NCI-H1092 (cell line): ENCODE measurements at places on chromosomes 7 and 10.
A peak's percentile ranks its signal among the peaks of the same experiment; 100 is the strongest.

GRCh38 chr7:64099656-64100531 is 54.7 kb downstream of the ZNF727 start:
- DNase-seq, result no peak

DNA sequence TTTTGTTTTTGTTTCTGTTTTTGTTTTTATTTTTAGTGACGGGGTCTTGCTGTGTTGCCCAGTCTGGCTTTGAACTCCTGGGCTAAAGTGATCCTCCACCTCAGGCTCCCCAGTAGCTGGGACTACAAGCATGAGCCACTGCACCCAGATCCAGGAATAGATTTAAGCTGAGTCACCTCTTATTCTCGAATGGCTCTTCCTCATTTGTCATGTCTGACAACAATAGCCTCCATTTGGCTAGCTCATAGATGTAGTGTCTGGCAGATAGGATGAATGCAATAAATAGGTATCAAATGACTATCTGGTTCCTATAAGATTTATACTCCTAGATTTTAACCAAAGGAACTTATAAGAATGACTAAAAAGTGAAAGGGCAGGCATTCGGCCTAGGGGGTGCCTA is 172.9 kb downstream of the TMEM26 start:
- no peak for DNase-seq

DNA sequence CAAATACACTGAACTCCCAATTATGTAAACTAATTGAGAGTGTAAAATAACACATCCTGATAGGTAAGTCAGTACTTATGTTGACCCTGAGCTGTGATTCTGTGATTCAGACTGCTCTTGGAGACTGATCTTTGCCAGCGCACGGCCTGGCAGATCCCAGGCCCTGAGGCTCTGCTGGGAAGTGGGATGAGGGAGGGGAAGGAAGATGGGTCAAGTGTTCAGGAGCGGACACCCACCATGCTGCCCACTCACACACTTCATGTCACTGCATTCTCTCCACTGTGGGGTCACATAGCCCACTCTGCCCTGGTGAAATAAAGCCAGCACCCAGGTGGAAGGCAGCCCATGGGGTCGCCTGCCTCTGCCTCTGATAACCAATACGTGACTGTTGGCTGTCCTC is 226.2 kb downstream of the TNS3 start:
- no peak for DNase-seq

- no peak for DNase-seq
Measured at GRCh38 chr7:156175003-156175402, 362.7 kb upstream of the SHH start.

GRCh38 chr7:105876964-105877601 is 684 bp upstream of the ATXN7L1 start:
- DNase-seq, result peak; percentile 27

DNA sequence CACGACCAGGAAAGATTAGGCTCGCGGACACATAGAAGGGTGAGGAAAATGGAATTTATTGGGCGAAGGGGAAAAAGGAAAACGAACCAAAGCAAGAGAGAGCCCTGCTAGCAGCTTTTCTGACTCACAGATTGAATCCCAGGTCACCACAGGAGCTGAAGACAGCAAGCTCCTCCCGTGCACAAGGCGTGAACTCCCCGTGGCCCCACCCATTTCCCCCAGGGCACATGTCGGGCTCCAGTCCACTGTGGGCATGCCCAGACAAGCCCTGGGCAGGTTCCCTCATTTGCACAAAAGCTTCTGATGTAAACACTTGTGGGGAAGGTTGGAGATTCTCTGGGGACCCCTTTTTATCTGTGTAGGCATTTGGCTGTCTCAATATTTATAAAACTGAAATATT is 582.4 kb downstream of the SUGCT start:
- DNase-seq, result no peak

- DNase-seq, result peak; percentile 49
Measured at GRCh38 chr10:14478604-14479003, 147.9 kb upstream of the FRMD4A start.

DNA sequence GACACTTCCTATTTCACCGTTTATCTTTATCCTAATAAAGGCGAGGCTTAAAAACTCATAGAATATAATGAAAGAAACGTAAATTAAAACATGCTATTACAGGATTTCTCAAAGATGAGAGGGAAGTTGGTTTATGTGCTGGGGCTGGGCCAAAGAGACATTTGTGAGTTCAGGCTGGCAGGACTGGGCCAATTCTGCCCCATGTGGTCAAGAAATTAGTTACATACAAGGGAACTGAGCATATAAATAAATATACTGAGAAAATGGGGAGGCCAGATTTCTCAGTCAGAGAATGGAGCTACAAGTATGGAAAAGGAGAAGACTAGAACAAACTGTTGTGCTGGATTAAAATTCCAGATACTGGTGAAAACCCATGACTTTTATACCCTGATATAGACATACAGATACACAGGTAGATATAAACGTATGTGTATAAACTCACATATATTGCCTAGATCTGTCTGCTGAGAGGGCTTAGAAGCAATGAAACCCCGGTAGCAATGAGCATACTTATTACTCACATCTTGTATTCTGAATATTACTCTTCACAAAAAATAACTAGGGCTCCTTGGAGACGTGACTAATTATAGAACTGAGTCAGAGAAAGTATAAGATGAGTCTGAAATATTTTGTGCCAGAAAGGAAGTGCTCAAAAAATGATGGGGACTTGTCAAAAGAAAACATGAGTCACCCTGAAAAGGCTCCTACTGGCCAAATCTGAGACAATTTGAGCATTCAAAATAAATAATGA is 155.7 kb upstream of the FGFR2 start:
- DNase-seq, result no peak
